Renal cortex interstitium (tissue), 15 donors: ENCODE measurements at places on chromosomes 4 and X.

GRCh38 chr4:126223784-126224407 is 909.1 kb downstream of the FAT4 start:
- DNase-seq, result no peak

- no peak for DNase-seq
Measured at GRCh38 chr4:101136373-101137370, 210.7 kb downstream of the PPP3CA start.

DNA sequence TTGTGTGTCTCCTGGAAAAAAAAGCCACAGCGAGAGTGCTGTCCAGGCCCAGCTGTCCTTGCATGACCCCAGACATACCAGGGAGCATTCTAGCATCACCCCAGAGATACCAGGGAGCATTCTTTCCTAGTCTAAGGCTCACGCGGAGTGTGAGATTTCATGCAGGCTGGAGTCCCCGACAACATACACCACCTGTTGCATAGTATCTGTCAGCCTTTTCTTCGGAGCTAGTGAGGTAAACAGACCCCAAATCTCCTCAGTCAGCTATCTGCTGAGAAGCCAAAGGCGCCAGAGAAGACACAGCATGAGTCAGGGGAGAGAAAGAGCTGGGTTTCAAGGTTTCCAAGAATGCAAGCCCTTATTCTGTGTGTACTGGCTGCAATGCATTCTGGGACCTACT is 23.1 kb upstream of the ZXDA start:
- no peak for DNase-seq

- no peak for DNase-seq
Measured at GRCh38 chr4:166049036-166049435, 176.0 kb downstream of the TLL1 start.

DNA sequence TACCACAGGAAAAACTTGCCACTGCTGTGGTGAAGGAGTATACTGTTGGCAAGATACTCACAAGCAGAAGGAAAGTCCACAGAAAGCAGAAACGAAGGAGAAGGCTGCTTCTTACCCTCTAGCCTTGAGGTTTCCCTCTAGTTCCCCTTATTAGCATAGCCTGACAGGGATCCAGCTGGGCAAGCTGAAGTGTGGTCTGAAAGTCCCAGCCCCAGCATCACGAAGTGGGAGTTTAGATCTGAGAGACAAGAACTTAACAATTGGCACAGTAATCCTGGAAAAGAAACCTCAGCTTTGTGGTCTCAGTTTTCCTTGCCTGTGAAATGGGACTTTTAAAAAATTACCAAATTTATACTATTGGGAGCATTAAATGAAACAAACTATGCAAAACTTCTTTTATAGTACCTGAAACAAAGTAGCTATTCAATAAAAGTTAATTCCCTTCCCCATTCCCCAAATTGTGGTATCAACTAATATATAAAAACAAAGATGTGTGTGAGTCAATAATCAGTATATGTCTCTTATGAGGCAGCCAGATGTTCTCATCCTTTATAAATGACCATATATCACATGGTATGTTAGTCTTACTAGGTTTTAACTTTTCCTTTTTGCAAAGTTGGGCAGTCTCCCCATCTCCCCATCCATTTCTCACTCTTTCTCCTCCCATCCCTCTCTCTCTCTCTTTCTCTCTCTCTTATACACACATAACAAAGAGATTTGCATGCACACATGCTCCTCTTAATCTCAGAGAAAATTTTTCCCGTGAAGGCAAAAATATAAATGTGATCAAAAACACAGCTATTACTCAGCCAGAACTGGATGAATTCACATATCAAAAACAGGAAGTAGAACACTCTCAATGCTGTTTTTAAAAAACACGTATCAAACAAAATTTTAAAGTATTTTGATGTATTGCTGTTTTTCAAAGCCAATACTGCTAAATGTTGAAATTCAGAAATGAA is 57.8 kb downstream of the SCFD2 start:
- no peak for DNase-seq

DNA sequence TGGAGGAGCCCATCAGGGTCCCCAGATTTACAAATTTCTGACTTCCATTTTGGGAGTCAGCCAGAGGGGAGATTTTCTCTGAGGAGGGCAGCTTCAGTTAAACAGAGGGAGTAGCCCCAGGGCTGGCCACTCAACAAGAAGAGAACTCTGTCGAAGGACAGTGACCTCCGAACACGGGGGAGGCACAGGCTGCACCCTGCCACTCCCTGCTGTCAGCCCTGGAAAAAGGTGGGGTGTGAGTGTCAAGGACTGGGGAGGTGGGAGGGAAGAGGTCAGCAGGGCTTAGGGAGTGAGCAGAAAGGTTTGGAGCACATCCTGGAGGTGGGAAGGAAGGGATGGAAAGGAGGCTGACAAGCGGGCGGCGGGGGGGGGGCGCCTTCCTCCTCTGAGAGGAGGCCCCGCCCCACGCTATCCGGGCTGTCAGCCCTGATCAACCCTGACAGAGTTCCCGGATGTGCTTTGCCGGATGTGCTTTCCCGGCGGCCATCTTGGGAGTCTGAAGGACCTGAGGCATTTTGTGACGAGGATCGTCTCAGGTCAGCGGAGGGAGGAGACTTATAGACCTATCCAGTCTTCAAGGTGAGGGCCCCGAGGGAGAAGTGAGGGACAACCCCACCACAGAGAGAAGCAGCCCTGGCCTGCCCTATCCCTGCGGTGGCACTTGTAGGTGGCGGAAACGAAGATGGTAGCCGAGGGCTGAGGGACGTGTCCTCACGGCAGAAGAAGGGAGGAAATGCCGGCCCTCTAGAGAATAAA is at the start of gene MAGEC1:
Gene MAGEC1, plus strand, starts transcription at position 495 of the 756 bp plus-strand sequence. CDS start 1,179 bp downstream, outside the sequence.
- DNase-seq, result no peak
